Aorta (tissue), 5 donors: ENCODE measurements at places on chromosomes 7 and 10. TPM values are rescaled to one million over a fixed set of nuclear protein-coding genes. Genes with fewer than 3 reads are reported as not detected.
A peak's percentile ranks its signal among the peaks of the same experiment; 100 is the strongest.

Gene FLNC
- 245 TPM for total RNA-seq

Gene RAPGEF5
- total RNA-seq: 77.1 TPM

Gene GOLGA7B
- total RNA-seq: 0.45 TPM

Gene C10orf71
- 0.13 TPM for total RNA-seq

Gene ZNF804B
- not detected for total RNA-seq

Gene FAM25A
- not detected for total RNA-seq

Gene EXOC6
- 16.2 TPM for total RNA-seq

Gene DNAH11
- total RNA-seq: 3.3 TPM

Gene CDH23
- total RNA-seq: 7.5 TPM

Gene C10orf67
- not detected for total RNA-seq

Gene ABCB4
- 3.1 TPM for total RNA-seq

GRCh38 chr7:2722591-2722990, 34.6 kb downstream of the AMZ1 start:
- no peak overlapping the region for H3K27ac ChIP-seq
- H3K4me1 ChIP-seq: no peaks in the 10 kb centered on the region
- H3K27me3 ChIP-seq: no peaks in the 10 kb centered on the region
- H3K4me3 ChIP-seq: no peak overlapping the region
- DNase-seq: peak; percentile 24

- H3K4me1 ChIP-seq: no peaks in the 10 kb centered on the region
- H3K27ac ChIP-seq: no peak overlapping the region
- H3K27me3 ChIP-seq: no peaks in the 10 kb centered on the region
- no peak overlapping the region for H3K4me3 ChIP-seq
- peak; percentile 20 for DNase-seq
These were observed 2.3 kb downstream of the DOCK1 start for GRCh38 chr10:126907423-126907970.

- no peak overlapping the region for H3K4me3 ChIP-seq
- H3K4me1 ChIP-seq: no peaks in the 10 kb centered on the region
- H3K27ac ChIP-seq: no peak overlapping the region
- H3K27me3 ChIP-seq: no peaks in the 10 kb centered on the region
These were observed 5.2 kb downstream of the SPOCK2 start for GRCh38 chr10:72082856-72083789.

GRCh38 chr7:69526570-69526969, 71.7 kb upstream of the AUTS2 start:
- no peaks in the 10 kb centered on the region for H3K36me3 ChIP-seq
- H3K27me3 ChIP-seq: no peaks in the 10 kb centered on the region
- no peak overlapping the region for H3K4me3 ChIP-seq
- no peak for DNase-seq
- H3K27ac ChIP-seq: no peak overlapping the region

GRCh38 chr7:15674586-15674985, 11.9 kb downstream of the MEOX2 start:
- H3K4me3 ChIP-seq: no peak overlapping the region
- no peaks in the 10 kb centered on the region for H3K4me1 ChIP-seq
- no peaks in the 10 kb centered on the region for H3K27me3 ChIP-seq
- no peak for DNase-seq

DNA sequence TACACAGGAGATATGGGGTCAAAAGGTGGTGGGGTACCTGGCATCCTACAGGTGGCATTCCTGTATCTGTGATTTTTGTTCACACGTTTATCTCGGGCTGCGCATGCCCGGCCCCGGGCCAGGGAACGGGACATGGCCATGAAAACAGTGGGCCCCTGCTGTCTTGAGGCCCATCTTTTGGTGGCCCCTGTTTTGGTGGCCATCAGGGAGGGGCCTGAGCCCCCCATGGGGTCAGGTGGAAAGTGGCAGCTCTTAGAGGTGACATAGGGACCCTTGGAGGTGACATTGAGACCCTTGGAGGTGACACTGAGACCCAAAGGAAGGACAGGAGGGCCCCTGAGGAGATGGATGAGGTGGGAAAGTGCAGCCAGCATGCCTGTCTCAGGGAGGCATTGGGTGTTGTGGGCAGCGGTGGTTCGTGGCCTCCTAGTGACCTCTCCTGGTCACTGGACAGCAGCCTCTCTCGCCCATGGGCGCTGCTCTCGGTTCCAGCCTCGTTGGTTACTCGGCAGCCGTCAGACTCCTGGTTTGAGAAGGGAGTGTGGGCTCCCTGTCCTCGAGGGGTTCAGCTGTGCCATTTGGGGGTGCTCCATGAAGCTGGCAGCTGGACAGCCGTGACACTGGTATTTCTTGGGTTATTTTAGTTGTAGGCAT, 39.9 kb downstream of the INPP5A start:
- no peaks in the 10 kb centered on the region for H3K4me1 ChIP-seq
- H3K27me3 ChIP-seq: no peaks in the 10 kb centered on the region
- peak overlapping the region; percentile 9 for H3K27ac ChIP-seq
- H3K4me3 ChIP-seq: no peak overlapping the region

DNA sequence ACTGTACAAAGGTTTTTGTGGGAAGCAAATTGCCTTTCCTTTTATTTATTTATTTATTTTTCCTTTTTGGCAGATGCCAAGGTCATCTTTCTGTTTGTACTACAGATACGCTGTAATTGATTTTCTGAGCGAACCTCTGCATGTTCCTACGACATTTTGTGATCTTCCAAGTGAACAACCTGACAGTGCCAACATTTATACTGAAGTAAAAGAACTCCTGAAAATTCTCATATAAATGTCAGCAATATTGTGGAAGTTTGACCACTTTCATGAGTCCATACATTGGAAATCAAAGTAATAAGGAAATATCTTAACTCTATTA, 86.8 kb upstream of the EEPD1 start:
- H3K4me1 ChIP-seq: no peaks in the 10 kb centered on the region
- H3K4me3 ChIP-seq: no peak overlapping the region
- no peak overlapping the region for H3K27ac ChIP-seq
- no peaks in the 10 kb centered on the region for H3K36me3 ChIP-seq
- H3K27me3 ChIP-seq: no peaks in the 10 kb centered on the region

- no peaks in the 10 kb centered on the region for H3K4me1 ChIP-seq
- no peak overlapping the region for H3K4me3 ChIP-seq
- no peak for DNase-seq
These were observed 1162.9 kb downstream of the CNTNAP2 start for GRCh38 chr7:147279514-147279913.

DNA sequence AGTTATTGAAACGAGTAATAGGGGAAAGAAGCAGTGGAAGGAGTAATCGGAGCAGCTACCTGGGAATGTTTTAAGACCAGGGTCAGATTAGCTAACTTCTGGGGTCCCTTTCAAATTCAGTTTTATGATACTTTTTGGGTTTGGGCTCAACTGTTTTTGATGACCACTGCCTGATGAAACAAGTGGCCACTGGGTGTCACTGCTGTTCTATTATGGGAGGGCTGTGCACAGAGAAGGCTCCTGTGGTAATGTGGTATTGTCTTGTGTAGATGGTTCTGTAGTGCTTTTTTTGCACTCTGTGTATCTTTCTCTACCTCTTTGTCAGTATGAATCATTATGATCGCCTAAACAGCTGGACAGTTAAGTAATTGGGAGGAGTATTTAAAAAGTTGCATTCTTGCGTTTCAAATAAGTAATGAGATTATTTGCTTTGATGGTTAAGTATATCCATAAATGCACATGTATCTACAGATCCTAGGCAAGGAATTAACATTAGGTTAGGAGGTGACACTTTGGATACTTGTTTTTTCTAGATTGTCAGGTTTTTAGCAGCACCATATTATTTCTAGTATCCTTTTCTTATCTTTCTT, 128.4 kb downstream of the ABCA13 start:
- no peaks in the 10 kb centered on the region for H3K27me3 ChIP-seq
- H3K4me1 ChIP-seq: no peaks in the 10 kb centered on the region
- H3K4me3 ChIP-seq: no peak overlapping the region
- H3K36me3 ChIP-seq: no peaks in the 10 kb centered on the region

GRCh38 chr10:121085367-121085766, 234.2 kb downstream of the WDR11 start:
- no peak overlapping the region for H3K4me3 ChIP-seq
- no peaks in the 10 kb centered on the region for H3K27me3 ChIP-seq
- no peaks in the 10 kb centered on the region for H3K4me1 ChIP-seq
- H3K36me3 ChIP-seq: no peaks in the 10 kb centered on the region
- H3K27ac ChIP-seq: no peak overlapping the region
- no peak for DNase-seq

DNA sequence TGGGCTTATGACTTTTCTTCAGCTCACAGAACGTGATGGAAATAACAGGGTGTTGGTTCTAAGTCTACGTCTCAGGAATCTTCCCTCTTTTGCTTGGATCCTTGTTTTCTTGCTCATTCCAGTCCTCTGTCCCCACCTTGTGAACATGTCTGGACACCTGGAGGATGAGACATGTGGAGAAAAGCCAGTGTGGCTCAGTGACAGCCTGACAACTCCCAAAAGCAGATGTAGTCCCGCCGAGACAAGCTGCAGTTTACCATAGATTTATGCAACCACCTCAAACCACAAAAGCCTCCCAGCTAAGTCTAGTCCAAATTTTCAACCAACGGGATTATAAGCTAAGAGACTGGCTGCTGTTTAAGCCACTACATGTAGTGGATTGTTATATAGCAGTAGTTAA, 476.1 kb downstream of the SH2D4B start:
- DNase-seq: no peak
- no peak overlapping the region for H3K4me3 ChIP-seq
- H3K27ac ChIP-seq: no peak overlapping the region
- peaks cover 1% of the 10 kb centered on the region for H3K27me3 ChIP-seq
- no peaks in the 10 kb centered on the region for H3K36me3 ChIP-seq
